ENCODE measurements at places on chromosomes 12 and 14. TPM values are rescaled to one million over a fixed set of nuclear protein-coding genes. Genes with fewer than 3 reads are reported as not detected.

BDKRB1 gene
- total RNA-seq: not detected

FLVCR2 gene
- total RNA-seq: 3.0 TPM

PIWIL1 gene
- not detected for total RNA-seq

FOXA1 gene
- not detected for total RNA-seq

RECQL gene
- 26.9 TPM for total RNA-seq

Data from neural crest cell (in vitro differentiated cells).